ENCODE measurements at places on chromosomes 16 and 17. TPM values are rescaled to one million over a fixed set of nuclear protein-coding genes. Genes with fewer than 3 reads are reported as not detected.

DNA sequence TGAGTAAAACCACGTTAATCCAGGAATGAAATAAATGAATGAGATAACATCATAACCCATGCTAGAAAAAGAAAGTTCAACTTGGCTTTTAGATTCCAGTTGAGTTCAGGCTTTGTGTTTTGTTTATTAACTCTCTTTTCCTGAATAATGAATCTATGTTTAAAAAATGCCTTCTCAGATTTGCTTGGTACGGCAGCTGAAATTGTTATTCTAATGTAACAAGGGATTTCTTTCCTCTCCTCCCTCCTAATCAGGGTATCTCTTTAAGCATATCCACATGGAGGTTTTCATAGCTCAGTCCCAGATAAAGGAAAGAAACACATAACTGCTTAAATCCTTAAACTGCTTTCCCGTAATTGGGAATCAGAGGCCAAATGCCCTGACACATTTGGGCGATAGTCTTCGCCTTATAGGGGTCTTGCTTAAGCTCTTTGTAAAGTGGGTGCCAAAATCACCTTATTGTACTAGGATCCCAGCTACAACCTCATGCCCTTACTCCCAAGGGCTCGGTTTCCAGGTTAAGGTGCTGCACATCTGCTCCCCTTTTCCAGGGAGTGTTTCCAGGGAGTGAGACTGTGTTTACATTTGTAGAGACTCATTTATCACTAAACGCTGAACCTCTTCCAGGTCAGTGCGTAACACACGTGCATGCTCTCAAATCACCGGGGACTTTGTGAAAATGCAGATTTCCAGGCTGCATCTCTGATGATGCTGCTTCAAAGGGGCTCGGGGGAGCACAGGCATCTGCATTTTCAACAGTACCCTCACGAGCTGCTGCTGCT is 142.8 kb upstream of the FOXF1 start:
- H3K36me3 ChIP-seq: no peaks in the 10 kb centered on the region
- peaks cover 37% of the 10 kb centered on the region for H3K27me3 ChIP-seq
- H3K4me3 ChIP-seq: no peak overlapping the region
- H3K4me1 ChIP-seq: no peaks in the 10 kb centered on the region

The ZNF205 gene
- not detected for total RNA-seq

DNA sequence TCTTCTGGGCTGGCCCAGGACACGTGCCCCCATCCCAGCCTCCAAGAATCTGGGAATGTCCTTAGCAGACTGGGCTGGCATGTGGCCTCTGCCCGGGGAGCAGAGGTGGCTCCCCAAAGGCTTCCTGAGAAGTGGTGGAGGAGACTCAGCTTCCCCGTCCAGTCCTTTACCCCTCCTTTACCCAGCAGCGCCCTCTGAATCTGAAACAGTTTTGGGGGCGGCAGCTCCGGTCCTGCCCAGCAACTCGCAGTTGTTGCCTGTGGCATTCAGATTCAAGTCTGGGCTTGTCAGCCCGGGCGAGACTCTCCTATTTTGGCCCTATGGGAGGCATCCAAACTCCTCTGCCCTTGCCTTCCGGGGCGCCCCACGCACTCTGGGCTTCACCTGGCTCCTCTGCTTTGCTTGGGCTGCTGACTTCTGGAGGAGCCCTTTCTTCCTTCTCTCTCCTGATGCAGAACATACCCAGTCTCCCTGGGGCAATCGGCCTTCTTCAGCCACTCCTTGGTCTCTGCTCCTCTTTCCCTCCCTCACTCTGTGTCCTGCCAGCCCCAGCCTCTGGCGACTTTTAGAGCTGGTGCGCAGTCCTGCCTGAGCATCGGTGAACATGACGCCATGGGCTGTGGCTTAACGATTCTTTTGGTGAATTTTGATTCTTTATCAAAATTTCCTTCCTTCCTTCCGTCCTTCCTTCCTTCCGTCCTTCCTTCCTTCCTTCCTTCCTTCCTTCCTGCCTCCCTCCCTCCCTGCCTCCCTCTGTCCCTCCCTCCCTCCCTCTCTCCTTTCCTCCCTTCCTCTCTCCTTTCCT is 55.2 kb downstream of the CMIP start:
- H3K27me3 ChIP-seq: no peaks in the 10 kb centered on the region
- H3K27ac ChIP-seq: no peak overlapping the region
- no peaks in the 10 kb centered on the region for H3K36me3 ChIP-seq
- peaks cover 40% of the 10 kb centered on the region for H3K4me1 ChIP-seq
- no peak overlapping the region for H3K4me3 ChIP-seq

The TAF1C gene
- 50.4 TPM for total RNA-seq

GRCh38 chr16:12482455-12483220 is 321.0 kb downstream of the CPPED1 start:
- H3K4me1 ChIP-seq: no peaks in the 10 kb centered on the region
- H3K36me3 ChIP-seq: no peaks in the 10 kb centered on the region
- no peak overlapping the region for H3K27ac ChIP-seq
- no peak for DNase-seq
- H3K27me3 ChIP-seq: no peaks in the 10 kb centered on the region
- no peak overlapping the region for H3K4me3 ChIP-seq

GRCh38 chr17:28959471-28959871 is 8.2 kb upstream of the PHF12 start:
- no peaks in the 10 kb centered on the region for H3K4me1 ChIP-seq
- H3K4me3 ChIP-seq: no peak overlapping the region
- peaks cover 13% of the 10 kb centered on the region for H3K27me3 ChIP-seq
- no peak overlapping the region for H3K27ac ChIP-seq

The MPP2 gene
- total RNA-seq: 0.64 TPM

The MYCBPAP gene
- 2.8 TPM for total RNA-seq

GRCh38 chr16:68369697-68370580 is 59.1 kb downstream of the PRMT7 start:
- peak overlapping the region; percentile 55 for H3K4me3 ChIP-seq
- DNase-seq: peak; percentile 68
- no peak overlapping the region for H3K27ac ChIP-seq
- H3K4me1 ChIP-seq: peaks cover 38% of the 10 kb centered on the region
- peaks cover 6% of the 10 kb centered on the region for H3K27me3 ChIP-seq

DNA sequence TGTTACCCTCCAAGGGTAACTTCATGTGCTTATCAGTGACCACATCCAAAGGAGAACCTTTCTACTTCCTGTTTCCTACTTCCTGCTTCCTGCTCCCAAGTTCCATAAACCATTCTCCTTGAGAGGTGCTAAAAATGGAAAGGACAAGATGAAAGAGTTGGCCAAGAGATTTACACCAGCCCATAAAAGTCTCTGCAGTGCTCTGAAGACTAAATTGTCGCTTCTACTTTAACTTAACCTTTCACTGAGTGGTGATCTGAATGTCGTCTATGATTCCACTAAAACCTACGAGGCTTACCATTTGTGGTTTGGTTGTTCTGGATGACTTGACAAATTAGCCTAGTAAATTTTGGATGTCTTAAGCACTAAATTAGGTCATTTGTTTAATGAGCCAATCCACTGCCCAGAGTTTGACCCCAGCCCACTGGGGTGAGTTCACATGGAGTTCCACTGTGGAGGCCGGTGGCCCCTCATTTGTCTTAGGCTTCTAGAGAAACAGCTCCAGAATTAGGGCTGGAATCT is 333.1 kb downstream of the FOXL1 start:
- H3K27ac ChIP-seq: no peak overlapping the region
- DNase-seq: no peak
- H3K4me1 ChIP-seq: no peaks in the 10 kb centered on the region

DNA sequence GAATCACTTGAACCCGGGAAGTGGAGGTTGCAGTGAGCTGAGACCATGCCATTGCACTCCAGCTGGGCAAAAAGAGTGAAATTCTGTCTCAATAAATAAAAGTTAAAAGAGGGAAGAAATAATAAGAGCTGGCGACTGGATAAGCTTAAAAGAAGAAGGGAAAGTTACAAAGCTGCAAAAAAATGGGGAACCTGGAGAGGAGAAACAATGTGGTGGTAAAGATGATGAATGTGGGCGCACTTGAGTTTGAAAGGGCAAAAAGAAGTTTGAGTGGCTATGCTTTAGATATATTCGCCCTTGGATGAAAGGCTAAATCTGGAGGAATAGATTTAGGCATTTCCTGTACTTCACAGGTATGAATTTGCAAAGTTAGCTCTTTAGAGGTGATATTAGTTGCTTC is 53.0 kb upstream of the YPEL2 start:
- no peak for DNase-seq
- no peak overlapping the region for H3K4me3 ChIP-seq
- no peaks in the 10 kb centered on the region for H3K27me3 ChIP-seq
- no peaks in the 10 kb centered on the region for H3K36me3 ChIP-seq

DNA sequence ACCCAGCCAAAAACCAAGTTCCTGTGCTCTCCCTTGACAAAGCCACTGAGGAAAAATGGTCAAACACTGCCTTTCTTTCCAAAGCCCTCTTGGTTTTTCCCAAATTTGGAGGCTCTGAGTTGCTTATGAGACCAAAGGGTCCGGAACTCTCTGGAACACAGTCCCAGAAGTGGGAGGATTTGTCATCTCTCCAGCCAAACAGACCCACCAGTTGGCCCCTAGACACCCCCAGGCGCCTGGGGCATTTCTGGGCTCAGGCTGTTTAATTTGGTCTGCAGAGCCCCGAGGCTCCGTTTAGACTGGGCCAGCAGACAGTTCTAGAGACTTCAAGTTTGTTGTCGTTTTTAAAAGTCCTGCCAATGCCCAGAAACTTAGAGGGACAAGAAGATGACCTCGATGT is 239.1 kb downstream of the SEC14L1 start:
- H3K27me3 ChIP-seq: no peaks in the 10 kb centered on the region
- no peak for DNase-seq
- no peaks in the 10 kb centered on the region for H3K36me3 ChIP-seq
- H3K27ac ChIP-seq: no peak overlapping the region

The SULT1A4 gene
- total RNA-seq: 5.2 TPM

The CCL13 gene
- not detected for total RNA-seq

The PLEKHH3 gene
- total RNA-seq: not detected

The RHBDL3 gene
- 0.33 TPM for total RNA-seq

The KRT32 gene
- not detected for total RNA-seq

DNA sequence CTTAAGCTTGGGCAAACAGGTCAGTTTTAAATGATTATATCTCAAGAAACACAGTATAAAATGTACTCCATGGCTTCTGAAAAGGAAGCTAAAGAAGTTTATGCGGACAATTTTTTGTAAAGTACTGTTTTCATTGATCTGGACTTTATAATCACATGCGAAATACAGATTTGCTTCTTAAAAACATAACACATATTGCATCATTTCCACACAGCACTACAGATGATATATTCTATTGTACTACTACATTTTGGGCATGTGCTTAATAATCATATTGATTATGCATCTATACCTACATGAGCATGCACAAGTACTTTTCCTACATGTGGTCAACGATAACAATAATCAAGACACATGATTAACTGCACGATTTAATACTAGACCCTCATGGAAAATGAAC is 22.5 kb downstream of the TRIM37 start:
- DNase-seq: no peak
- no peak overlapping the region for H3K4me3 ChIP-seq
- H3K36me3 ChIP-seq: peaks cover 21% of the 10 kb centered on the region
- no peaks in the 10 kb centered on the region for H3K27me3 ChIP-seq
- H3K27ac ChIP-seq: no peak overlapping the region

- DNase-seq: no peak
- H3K36me3 ChIP-seq: peaks cover 4% of the 10 kb centered on the region
- no peak overlapping the region for H3K4me3 ChIP-seq
These were observed 48.3 kb upstream of the ABCC11 start for GRCh38 chr16:48295488-48296281.

DNA sequence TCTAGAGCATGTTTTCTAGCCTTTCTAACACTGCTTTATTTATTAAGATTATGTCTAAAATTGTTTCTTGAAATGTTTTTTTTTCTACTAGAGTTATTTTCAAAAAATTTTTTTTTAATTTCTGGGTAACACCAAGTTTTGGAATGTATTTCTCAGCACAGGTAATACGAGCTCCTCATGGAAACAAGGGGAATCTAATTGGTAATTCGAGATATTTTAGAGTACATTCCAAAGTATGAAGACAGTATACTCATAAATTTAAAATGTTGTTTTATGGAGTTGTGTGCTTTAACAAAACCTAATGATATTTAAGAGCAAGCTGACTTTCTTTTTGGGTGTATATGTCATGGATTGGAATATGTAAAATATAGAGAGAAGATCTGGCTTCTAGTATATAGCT is 42.4 kb downstream of the OMG start:
- peaks cover 6% of the 10 kb centered on the region for H3K4me1 ChIP-seq
- DNase-seq: no peak
- no peak overlapping the region for H3K4me3 ChIP-seq
- H3K27me3 ChIP-seq: no peaks in the 10 kb centered on the region
- no peak overlapping the region for H3K27ac ChIP-seq

- peaks cover 9% of the 10 kb centered on the region for H3K4me1 ChIP-seq
- no peaks in the 10 kb centered on the region for H3K36me3 ChIP-seq
- H3K4me3 ChIP-seq: no peak overlapping the region
- peaks cover 24% of the 10 kb centered on the region for H3K27me3 ChIP-seq
- no peak overlapping the region for H3K27ac ChIP-seq
- DNase-seq: no peak
These were observed 4.5 kb upstream of the MMP28 start for GRCh38 chr17:35799942-35800341.

- H3K4me3 ChIP-seq: no peak overlapping the region
- no peaks in the 10 kb centered on the region for H3K27me3 ChIP-seq
- no peak overlapping the region for H3K27ac ChIP-seq
- DNase-seq: no peak
These were observed 83.9 kb downstream of the SPECC1 start for GRCh38 chr17:20092973-20093626.

DNA sequence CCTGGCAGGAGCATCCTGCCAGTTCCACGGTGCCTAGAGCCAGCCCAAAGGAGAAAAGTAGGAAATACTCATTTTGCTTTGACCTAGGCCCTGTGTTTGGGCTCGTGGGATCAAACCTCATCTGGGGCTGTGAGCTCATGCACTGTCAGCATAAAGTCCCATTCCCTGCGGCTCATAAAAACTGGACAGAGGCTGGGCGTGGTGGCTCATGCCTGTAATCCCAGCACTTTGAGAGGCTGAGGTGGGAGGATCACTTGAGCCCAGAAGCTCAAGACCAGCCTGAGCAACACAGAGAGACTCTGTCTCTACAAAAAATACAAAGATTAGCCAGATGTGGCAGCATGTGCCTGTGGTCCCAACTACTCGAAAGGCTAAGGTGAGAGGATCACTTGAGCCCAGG is 17.9 kb downstream of the ATP6V0D1 start:
- no peak for DNase-seq
- H3K36me3 ChIP-seq: no peaks in the 10 kb centered on the region
- peaks cover 46% of the 10 kb centered on the region for H3K4me1 ChIP-seq
- H3K27ac ChIP-seq: no peak overlapping the region
- H3K4me3 ChIP-seq: no peak overlapping the region

DNA sequence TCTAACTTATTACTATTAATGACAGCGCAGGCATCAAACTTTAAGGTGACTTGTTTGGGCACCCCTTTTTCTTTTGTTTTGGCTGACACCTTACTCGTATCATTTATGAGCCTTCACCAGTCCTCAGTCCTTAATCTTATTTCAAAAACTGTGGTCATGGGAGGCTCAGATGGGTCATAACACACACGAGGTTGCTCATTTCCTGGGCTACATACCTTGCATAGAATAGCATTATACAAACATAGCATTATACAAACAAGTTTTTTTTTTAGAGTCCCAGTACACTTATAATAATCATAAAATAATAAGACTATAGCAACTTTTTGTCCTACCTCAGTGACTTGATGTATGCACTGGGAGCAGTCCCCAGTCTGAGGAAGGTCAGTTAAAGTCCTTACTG is 11.2 kb upstream of the ACSF2 start:
- no peaks in the 10 kb centered on the region for H3K36me3 ChIP-seq
- peaks cover 12% of the 10 kb centered on the region for H3K27me3 ChIP-seq
- no peak for DNase-seq
- no peaks in the 10 kb centered on the region for H3K4me1 ChIP-seq
- no peak overlapping the region for H3K4me3 ChIP-seq

The C17orf78 gene
- not detected for total RNA-seq
